ENCODE measurements at places on chromosomes 3 and 15. TPM values are rescaled to one million over a fixed set of nuclear protein-coding genes. Genes with fewer than 3 reads are reported as not detected.

Gene VPS13C
- total RNA-seq = 45.9 TPM

Gene RETNLB
- not detected for total RNA-seq

Gene IL20RB
- 1.0 TPM for total RNA-seq

Gene SLC51A
- total RNA-seq = not detected

Gene C3orf85
- total RNA-seq = not detected

Gene MKRN3
- total RNA-seq = 1.6 TPM

GRCh38 chr3:13525827-13526625 is 22.9 kb upstream of the FBLN2 start:
- no peaks in the 10 kb centered on the region for H3K27me3 ChIP-seq
- no peaks in the 10 kb centered on the region for H3K4me1 ChIP-seq
- H3K27ac ChIP-seq = no peak overlapping the region
- no peak for DNase-seq
- H3K36me3 ChIP-seq = no peaks in the 10 kb centered on the region

DNA sequence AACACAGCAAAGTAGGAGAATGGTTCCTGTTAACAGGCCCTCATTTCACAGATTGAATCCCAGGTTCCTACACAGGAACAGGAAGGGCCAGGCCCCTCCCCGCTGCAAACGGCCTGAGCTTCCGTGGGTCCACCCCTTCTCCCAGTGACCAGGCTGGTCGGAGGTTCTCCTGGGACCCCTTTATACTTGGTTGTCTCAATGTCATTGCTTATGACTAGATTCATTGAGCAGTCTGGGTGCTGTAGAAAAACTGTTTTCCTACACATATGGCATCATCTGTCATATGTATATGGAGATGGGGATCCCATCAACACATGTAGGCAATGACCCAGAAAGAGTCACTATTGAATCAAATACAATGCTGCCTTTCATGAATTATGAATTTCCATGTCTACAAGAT is 3.8 kb downstream of the C3orf85 start:
- H3K4me3 ChIP-seq = no peak overlapping the region
- no peak for DNase-seq
- peaks cover 3% of the 10 kb centered on the region for H3K27me3 ChIP-seq

DNA sequence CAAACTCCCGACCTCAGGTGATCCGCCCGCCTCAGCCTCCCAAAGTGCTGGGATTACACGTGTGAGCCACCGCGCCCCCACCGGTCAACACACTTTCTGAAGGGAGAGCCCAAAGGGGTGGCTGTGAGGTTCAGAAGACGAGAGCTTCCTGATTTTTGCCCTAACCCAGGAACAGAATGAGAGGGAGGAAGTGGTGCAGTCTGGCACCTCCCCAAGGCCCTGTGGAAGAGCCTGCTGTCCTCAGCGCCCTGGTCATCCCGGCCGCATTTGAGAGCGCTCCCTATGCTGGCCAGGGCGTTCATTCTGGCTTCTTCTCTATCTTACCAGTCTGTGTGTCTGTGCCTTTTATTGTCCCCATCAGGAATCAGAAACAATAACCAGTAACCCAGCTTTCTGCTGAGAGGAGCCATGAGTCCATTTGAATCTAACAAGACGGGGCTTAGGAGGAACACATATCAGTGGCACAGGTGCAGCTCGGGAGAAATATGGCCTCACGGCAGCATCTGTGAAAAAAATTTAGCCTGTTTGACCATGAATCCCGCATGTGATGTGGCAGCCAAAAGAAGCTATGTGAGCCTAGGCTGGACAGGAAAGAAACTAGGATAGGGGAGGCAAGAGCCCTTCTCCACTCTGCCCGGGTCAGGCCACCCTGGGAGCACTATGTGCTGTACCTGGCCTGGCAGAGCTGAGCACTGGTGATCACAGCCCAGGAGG is 12.9 kb downstream of the BDH1 start:
- H3K4me1 ChIP-seq = peaks cover 2% of the 10 kb centered on the region
- H3K27ac ChIP-seq = no peak overlapping the region
- H3K36me3 ChIP-seq = peaks cover 48% of the 10 kb centered on the region
- H3K27me3 ChIP-seq = no peaks in the 10 kb centered on the region
- DNase-seq = no peak
- H3K4me3 ChIP-seq = no peak overlapping the region

DNA sequence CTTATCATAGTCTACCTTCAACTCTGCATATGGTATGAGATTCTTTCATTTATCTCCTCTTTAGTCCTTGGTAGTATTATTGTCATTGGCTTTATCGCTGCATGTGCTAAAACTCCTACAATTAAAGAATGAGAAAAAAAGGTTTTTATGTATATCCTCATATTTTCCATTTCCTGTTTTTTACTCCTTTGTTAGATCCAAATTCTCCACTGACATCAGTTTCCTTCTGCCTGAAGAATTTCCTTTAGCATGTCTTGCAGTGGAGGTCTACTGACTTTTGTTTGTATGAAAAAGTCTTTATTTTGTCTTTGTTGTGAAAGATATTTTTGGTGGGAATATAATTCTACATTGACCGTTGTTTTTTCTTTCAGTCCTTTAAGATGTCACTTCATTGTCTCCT is 81.0 kb upstream of the TNIK start:
- no peaks in the 10 kb centered on the region for H3K4me1 ChIP-seq
- no peak for DNase-seq
- no peaks in the 10 kb centered on the region for H3K36me3 ChIP-seq
- H3K27ac ChIP-seq = no peak overlapping the region

DNA sequence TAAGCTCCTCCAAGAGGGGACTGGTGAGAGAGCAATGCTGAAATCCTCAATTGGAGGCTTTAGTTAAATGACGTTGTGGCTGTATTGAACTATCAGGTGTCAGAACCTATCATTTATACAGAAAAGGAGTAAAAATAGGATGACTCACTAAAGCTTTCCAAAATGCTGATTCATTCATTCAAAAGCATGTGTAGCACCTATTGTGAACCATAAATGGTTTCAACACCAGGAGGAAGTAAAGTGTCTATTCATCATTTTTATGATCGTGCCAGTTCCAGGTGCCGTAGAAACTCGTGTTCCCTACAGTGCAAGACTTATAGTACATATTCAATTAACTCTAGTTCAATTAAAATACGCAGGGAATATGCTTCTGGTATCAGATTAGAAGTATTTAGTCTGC is 66.5 kb upstream of the ARRDC4 start:
- H3K4me1 ChIP-seq = no peaks in the 10 kb centered on the region
- H3K27me3 ChIP-seq = peaks cover 2% of the 10 kb centered on the region
- H3K4me3 ChIP-seq = no peak overlapping the region
- DNase-seq = no peak

DNA sequence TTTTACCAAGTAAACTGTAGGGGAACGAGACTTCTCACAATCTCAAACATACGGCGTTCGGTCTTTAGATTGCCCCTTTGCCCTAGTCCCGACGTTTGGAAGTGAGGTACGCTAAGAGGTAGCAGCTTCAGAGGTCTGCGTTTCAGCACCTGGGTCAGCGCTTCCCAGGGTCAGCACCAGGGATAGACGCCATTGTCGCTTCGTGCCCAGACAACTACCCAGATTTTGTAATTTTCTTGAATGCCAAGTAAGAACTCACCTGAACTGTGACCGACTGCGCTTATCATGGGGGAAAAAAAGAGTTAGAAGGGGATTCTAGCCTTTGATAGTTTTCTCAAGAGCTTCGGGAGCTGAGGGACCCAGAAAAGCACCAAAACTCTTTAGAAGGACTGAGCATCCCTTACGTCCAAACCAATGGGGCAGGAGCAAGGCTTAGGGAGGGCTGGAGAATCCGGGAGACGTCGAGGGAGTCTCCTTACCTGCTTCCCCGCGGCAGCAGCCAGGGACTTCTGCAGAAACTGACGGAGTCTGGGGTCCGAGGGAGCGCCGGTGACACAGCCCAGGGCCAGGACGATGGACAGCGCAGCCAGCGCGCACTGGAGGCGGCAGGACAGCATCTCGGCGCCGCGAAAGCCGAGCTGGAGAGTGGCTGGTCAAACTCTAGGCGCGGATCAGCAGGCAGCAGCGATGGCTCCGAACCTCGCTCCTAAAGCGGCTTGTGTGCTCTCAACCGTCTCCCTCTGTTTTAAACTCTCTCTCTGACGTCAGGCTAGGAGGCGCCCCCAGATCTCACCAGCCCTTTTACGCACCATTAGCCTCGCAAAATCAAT is at the start of gene SST:
SST (minus strand) TSS at position 720 of the 830 bp plus-strand sequence; CDS start at position 617, 103 bp downstream.
- no peak within 1 kb of the TSS for H3K27ac ChIP-seq
- H3K27me3 ChIP-seq = peaks cover 44% of the 10 kb centered on the region
- DNase-seq = peak; percentile 52
- H3K4me3 ChIP-seq = no peak within 1 kb of the TSS
- peaks cover 7% of the 10 kb centered on the region for H3K4me1 ChIP-seq
- H3K36me3 ChIP-seq = no peaks in the 10 kb centered on the region

- H3K36me3 ChIP-seq = no peaks in the 10 kb centered on the region
- no peaks in the 10 kb centered on the region for H3K4me1 ChIP-seq
- no peaks in the 10 kb centered on the region for H3K27me3 ChIP-seq
- no peak overlapping the region for H3K27ac ChIP-seq
- no peak for DNase-seq
- H3K4me3 ChIP-seq = no peak overlapping the region
Measured at GRCh38 chr15:37783290-37783689, 151.2 kb upstream of the TMCO5A start.

DNA sequence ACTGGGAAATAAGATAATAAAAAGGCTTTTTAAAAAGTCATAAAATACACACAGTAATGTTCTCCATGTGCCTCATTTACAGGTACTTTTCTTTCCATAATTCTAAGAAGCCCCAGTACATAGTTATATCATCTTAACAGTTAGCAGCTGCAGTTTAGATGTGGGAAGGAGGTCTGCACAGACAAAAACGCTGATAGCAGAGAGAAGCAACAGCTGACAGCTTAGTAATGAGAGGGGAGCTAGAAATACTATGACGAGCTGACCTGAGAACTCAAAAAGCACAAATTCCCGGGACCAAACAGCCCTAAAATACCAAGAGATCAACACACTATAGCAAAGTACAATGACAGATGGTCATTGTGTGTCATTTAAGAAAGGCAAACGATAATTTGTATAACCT is 36.7 kb upstream of the ARHGEF3 start:
- peaks cover 4% of the 10 kb centered on the region for H3K36me3 ChIP-seq
- no peak overlapping the region for H3K4me3 ChIP-seq
- DNase-seq = no peak
- H3K4me1 ChIP-seq = peaks cover 39% of the 10 kb centered on the region
- no peaks in the 10 kb centered on the region for H3K27me3 ChIP-seq

GRCh38 chr15:77276943-77277342 is 143.0 kb downstream of the PEAK1 start:
- no peak overlapping the region for H3K27ac ChIP-seq
- no peak overlapping the region for H3K4me3 ChIP-seq
- H3K36me3 ChIP-seq = peaks cover 9% of the 10 kb centered on the region
- no peaks in the 10 kb centered on the region for H3K27me3 ChIP-seq

DNA sequence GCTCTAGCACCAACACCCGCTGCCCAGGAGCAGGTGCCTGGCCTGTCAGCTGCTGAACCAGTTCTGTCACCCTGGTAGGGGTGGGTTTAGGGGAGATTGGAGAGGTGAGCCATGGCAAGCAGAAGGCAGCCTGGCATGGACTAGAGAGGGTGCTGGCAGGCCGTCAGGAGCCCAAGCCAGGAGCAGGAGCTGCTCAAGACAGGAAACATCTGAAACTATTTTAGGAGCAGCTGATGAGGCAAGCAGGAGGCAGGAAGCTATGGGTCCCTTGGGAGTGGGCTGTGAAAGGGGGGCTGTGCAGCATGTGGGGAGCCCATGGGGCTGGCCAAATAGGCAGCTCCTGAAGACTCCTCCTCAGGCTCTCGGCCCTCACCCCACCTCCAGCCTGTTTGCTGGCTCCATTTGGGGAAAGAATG is 2.3 kb downstream of the INKA1 start:
- peaks cover 3% of the 10 kb centered on the region for H3K36me3 ChIP-seq
- no peak overlapping the region for H3K4me3 ChIP-seq
- no peak for DNase-seq
- H3K4me1 ChIP-seq = peaks cover 47% of the 10 kb centered on the region
- peak overlapping the region; percentile 66 for H3K27ac ChIP-seq
